Stimulated activated CD8-positive, alpha-beta memory T cell treated with anti-CD3 and anti-CD28 coated beads, Interleukin-4, amount 100 ng/mL, for 1 hour (primary cell): ENCODE measurements at places on chromosomes 2 and 18.

- DNase-seq, result no peak
Observed at GRCh38 chr2:118059919-118060478, 28.3 kb upstream of the INSIG2 start.

GRCh38 chr2:241116606-241117560, 14.8 kb upstream of the MTERF4 start:
- DNase-seq, result no peak

GRCh38 chr18:62152844-62153243, 34.0 kb downstream of the PIGN start:
- no peak for DNase-seq

- no peak for DNase-seq
Observed at GRCh38 chr2:57536535-57537231, 509.9 kb upstream of the VRK2 start.

DNA sequence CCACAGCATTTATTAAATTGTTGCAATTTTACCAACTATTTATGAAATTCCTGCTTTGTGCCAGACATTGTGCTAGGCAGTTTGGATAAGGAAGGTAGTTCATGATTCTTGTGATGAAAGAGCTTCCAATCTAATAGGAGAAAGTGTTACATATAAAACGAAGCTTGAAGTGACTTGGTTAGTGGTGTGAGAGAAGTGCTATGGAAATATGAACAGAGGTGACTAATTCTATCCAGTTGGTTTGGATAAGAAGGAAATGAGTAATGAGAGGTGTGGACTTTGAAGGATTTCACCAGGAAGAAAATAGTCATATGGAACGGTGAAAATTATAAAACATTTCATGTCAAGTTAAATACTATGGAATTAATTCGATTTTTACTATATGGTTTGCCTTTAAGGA, 48.6 kb downstream of the EML6 start:
- DNase-seq, result no peak
